ENCODE measurements at places on chromosomes 13 and 19. TPM values are rescaled to one million over a fixed set of nuclear protein-coding genes. Genes with fewer than 3 reads are reported as not detected.

DNA sequence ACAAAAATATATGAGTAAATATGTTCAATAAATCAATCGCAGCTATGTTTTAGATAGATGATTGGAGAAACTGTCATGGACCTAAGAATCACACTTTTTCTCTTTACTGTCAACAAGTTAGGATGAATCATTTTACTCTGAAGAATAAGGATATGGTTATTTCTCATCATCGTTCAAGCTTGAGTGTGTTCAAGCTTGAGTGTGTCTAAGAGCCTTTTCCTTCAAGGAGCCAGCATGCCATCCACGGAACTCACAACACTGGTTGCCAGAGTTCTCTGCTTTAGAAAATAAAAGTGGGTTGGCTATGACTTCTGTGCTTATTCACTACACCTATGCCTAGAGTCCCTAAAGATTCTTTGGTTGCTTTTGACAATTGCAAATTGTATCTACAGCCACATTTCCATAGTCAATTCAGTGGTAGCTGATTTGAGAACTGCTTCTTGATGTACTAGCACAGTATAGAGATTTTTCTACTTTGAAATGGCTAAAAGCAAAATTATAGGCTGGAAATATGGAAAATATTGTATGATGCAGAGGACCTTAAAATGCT lies 58.1 kb upstream of the SCEL start:
- DNase-seq: no peak

DNA sequence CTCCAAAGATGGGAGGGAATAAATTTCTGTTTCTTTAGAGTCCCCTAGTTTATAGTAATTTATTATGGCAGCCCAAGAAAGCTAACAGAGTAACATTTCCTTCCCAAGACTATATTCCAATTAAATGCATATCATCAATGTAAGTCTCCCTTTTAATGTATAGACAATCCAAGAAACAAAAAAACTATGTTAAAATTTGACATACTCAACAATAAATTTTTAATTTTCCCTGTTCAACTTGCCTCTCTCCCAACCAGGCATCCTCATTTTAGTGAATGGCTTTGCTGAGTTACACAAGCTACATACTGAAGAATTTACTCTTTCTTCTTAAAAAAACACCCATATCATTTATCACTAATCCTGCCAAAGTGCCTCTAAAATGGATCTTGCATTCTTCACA lies 1357.7 kb downstream of the PCDH9 start:
- DNase-seq: no peak

DNA sequence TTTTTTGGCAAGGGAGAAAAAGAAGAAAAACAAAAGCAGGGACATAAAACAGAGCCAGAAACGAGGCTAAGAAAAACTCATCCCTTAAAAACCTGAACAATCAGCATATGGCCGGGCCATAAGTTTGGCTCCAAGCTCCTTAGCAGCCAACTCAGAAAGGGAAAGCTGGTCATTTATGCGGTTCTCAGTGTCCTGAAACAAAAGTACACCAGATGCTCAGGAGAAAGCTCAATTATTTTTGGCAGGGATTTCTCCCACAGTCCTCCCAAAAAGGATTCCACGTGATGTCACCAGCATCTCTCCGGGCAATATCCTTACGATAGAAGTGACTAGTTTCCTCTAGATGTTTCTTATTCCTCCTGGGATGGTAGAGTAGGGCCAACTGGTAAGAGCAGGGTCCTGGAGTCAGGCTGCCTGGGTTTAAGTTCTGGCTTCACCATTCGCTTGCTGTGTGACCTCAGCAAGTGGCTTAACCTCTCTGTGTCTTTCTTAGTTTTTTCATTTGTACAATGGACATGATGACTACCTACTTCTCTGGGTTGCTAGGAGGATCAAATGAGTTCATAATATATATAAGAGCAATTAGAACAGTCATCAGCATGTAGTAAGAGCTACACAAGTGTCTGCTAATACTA lies 34.0 kb downstream of the PIN1 start:
- DNase-seq: no peak

DNA sequence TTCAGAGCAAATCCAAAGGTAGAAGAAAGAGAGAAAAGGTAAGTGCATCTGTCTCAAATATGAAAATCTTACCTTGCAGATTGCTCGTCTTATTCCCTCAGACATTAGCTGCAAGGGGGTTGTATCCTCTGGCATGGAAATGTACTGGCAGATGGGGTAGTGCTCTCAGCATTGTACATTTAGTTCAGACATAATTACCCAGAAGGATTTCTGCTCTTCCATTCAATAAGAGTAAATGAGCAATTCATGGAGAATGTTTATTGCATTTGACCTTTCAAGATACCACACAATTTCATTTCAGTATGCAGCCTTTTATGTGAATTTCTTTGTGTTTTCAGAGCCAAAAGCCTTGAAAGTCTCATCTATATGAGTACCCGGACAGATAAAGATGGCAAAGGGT lies 63.8 kb downstream of the SCEL start:
- DNase-seq: no peak

GRCh38 chr13:22758245-22758644 lies 422.5 kb upstream of the SGCG start:
- DNase-seq: no peak

CPT1C gene
- 1.3 TPM for total RNA-seq

SPIB gene
- total RNA-seq: 239 TPM

- no peak for DNase-seq
These were observed 122.8 kb downstream of the SHISA2 start for GRCh38 chr13:25928941-25929505.

DNA sequence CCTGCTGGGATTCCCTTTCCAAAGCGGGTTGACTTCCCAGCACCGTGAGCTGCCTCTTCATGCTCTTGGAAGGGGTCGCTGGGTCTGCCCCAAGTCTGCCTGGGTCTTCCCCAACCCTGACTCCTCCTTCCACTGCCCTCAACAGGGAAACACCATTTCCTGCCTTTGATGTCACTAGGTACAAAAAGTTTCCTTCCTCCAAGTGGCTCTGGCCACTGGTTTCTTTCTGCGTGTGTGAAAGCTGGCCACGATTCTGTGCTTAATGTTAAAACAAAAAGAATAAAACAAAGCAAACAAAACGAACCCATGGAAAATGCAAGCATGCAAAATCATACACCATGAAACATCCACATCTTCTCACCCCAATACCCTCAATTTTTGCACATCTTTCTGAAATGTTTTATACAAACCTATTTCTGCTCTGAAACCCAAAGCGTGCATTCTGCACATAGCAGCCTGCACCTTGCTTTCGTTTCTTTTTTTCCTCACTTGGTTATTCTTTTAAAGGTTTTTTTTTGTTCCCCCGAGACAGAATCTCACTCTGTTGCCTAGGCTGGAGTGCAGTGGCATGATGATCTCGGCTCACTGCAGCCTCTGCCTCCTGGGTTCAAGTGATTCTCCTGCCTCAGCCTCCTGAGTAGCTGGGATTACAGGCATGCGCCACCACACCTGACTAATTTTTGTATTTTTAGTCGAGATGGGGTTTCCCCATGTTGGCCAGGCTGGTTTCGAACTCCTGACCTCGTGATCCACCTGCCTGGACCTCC lies 12.5 kb upstream of the TNFSF9 start:
- peak; percentile 44 for DNase-seq

CDC42EP5 gene
- total RNA-seq: not detected

DNA sequence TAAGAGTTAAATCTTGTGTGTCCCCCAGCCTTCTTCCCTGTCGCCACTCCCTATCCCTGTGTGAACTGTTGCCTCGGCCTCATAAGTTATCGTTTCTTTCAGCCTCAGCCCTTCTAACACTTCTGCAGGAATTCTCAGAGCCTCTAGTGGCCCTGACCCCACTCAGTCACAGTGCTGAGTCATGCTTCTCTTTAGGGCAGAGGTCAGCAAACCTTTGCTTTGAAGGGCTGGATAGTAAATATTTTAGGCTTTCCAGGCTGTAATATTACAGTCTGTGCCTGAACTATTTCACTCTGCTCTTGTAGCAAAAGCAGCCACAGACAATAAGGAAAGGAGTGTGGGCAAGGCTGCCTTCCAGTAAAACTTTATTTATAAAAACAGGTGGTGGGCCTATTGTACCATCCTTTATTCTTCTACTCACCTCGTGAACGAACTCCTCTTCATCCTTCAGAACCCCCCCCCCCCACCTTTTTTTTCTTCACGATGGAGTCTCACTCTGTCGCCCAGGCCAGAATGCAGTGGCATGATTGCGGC lies 22.1 kb downstream of the MYO9B start:
- no peak for DNase-seq

- DNase-seq: no peak
These were observed 10.1 kb downstream of the EPN1 start for GRCh38 chr19:55684946-55685681.

DNA sequence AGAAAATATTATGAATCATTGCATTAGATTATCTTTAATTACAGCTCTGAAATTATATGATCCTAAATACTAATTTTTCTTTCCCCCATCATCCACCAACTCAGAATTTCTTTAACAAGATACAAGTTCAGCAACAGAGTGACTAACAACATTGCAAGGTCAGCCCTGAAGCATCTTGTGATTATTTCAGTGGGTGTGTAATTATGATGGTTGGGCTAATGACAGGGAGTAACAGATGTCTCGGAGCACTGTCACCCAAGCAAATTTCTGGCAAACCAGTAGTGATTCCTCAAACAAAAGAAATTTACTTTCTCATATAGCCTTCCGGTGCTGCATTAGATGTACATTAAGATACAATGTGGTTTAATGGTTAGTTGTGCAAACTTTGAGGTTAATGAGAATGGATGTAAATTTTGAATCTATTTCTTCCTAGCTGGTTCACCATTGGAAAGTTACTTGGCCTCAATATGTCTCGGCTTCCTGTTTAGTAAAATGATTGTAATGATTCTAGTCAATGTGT lies 238.9 kb downstream of the ITGBL1 start:
- no peak for DNase-seq

GRCh38 chr19:45154064-45154827 lies 6.5 kb downstream of the NKPD1 start:
- no peak for DNase-seq

TEX101 gene
- total RNA-seq: not detected

MBD3L3 gene
- total RNA-seq: not detected

DNA sequence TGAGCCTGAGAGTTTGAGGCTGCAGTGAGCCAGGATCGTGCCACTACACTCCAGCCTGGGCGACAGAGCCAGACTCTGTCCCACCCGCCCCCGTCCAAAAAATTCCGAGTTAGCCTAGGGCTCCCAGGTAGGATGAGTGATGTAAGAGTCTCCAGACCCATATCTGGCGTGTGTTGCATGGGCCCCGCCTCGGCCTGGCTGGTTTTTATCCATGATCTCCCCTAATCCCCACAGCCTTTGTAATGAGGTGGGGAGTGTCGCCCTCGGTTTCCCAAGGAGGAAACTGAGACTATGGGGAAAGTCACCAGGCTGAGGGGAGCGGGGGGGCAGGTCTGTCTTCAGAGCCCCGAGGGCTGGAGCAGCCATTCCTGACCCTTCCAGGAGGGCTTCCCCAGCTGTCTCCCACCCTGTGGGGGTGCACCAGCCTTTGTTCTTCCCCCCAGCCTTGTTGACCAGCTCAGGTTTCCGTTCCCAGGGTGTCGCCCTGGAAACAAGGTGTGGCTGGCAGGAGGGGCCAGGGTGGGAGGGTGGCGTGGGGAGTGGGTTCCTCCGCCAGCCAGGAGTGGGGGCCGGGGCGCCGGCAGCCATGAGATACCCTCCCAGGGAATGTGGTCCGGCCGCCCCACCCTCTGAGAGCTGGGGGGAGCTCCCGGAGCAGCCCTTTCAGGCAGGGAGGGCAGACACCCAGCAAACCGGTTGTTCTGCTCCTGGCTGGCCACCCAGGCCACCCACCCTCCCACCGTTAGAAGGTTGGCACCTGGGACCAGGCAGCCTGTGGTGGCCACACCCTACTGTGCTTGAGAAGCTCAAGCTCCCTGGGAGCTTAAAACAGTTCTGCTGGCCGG lies 11.5 kb downstream of the MYH14 start:
- DNase-seq: no peak

- DNase-seq: peak; percentile 67
These were observed 29.9 kb downstream of the EFNA2 start for GRCh38 chr19:1315470-1316166.

B3GNT8 gene
- total RNA-seq: not detected

DNA sequence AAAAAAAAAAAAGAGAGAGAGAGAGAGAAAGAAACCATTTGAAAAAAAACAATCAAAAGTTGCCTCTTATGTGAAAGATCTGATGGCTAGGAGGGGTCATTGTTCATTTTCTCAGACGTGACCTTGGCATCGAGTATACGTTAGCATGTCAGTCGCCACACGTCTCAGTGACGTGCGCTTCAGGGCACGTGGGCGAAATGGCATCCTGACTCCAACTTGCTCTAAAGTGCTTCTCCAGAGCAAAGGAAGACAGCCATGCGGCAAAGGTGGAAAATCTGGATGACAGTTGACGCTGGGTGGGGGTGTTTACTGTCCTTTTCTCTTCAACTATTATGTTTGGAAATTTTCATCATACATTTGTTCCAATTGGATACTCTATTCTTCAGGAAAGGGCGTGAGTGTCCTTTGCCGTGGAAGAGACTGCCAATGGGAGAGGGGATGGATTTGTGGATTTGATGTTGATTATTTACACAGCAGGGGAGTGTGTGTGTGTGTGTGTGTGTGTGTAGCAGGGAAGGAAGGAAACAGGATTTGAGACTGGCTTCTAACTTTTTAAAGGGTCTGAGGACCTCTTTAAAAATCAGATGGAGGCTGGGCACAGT lies 25.0 kb downstream of the KLF2 start:
- DNase-seq: no peak

SGCG gene
- total RNA-seq: not detected

UBA52 gene
- 881 TPM for total RNA-seq

FFAR1 gene
- 0.34 TPM for total RNA-seq

- DNase-seq: peak; percentile 72
These were observed 19.5 kb downstream of the COMP start for GRCh38 chr19:18771328-18772242.

GRCh38 chr19:12205296-12205695 lies 42.4 kb downstream of the ZNF136 start:
- DNase-seq: no peak

DNA sequence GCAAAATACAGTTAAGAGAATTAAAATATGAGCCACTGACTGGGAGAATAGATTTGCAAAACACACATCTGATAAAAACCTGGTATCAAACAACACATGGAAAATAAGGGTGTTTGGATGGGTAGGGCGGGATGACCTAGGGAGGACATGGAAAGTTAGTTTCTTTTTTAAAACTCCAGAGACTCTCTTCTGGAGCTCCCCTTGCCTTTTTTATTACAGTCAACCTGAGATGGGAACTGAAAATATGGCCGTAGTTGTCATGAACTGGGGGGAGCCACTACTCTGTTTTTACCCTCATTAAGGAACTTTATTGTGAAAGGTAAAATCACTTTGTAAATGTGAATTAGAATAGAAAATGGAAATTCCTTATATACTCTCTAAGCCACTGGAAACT lies 113.0 kb downstream of the ATP11A start:
- DNase-seq: no peak

GRCh38 chr19:15828121-15828610 lies 12.7 kb upstream of the OR10H1 start:
- no peak for DNase-seq

- no peak for DNase-seq
These were observed 1.3 kb downstream of the APOC2 start for GRCh38 chr19:44947041-44947581.

GRCh38 chr19:13797870-13798269 lies 2.6 kb downstream of the ZSWIM4 start:
- no peak for DNase-seq

GRCh38 chr13:46334035-46334822 lies 52.8 kb downstream of the RUBCNL start:
- no peak for DNase-seq
